ENCODE measurements at places on chromosomes 5 and 9.

GRCh38 chr9:105854783-105855724 lies 160.7 kb downstream of the TMEM38B start:
- no peak for DNase-seq

DNA sequence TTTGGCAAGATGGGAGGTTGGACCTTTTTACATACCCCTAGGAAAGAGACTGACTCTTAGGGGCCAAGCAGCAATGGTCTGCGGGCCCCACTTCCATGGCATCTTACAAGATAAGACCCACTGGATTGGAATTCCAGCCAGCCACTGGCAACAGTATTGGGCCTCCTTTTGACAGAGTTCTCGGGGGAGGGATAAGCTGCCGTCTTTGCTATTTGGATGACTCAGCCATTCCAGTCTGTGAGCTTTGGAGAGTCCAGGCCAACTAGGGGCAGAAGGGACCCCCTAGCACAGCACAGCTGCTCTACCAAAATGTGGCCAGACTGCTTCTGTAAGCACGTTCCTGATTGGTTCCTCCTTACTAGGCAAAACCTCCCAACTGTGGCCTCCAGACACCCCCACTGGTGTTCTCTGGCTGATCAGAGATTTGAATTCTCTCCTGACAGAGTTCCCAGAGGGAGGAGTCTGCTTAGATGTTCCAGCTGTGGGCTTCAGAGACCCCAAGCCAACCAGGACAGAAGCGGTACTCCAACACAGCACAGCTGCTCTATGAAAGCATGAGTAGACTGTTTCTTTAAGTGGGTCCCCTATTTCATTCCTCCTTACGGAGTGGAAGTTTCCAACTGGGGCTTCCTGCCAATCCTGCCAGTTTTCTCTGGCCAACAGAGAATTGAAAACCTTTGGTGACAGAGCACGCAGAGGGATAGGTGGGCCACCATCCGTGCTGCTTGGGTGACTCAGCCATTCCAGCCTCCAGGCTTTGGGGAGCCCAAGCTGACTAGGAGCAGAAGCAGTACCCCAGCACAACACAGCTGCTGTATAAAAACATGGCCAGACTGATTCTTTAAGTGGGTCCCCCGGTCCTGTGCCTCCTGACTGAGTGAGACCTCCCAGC lies 672.1 kb upstream of the RIOK2 start:
- DNase-seq = no peak

GRCh38 chr5:14359069-14360043 lies 216.2 kb downstream of the TRIO start:
- DNase-seq = no peak

- DNase-seq = no peak
These were observed 84.2 kb downstream of the SGCD start for GRCh38 chr5:156411185-156411613.

DNA sequence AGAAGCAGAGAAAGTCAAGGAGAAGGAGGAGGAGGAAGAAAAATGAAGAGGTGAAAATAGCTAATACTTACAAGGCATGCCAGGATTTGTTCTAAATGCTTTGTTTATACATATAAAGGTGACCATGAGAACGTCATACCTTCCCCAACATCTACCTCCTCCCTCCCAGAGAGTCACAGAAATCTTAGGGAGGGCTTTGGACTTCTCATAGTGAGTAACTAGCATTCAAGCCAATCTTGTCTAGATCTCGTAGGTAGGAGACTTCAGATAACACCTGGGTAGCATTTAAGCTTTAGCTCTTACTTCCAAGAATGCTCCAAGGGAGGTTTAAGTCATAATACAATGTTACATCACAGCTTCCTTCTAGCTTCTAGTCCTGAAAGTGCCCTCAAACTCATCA lies 36.5 kb upstream of the GPBP1 start:
- DNase-seq = no peak

DNA sequence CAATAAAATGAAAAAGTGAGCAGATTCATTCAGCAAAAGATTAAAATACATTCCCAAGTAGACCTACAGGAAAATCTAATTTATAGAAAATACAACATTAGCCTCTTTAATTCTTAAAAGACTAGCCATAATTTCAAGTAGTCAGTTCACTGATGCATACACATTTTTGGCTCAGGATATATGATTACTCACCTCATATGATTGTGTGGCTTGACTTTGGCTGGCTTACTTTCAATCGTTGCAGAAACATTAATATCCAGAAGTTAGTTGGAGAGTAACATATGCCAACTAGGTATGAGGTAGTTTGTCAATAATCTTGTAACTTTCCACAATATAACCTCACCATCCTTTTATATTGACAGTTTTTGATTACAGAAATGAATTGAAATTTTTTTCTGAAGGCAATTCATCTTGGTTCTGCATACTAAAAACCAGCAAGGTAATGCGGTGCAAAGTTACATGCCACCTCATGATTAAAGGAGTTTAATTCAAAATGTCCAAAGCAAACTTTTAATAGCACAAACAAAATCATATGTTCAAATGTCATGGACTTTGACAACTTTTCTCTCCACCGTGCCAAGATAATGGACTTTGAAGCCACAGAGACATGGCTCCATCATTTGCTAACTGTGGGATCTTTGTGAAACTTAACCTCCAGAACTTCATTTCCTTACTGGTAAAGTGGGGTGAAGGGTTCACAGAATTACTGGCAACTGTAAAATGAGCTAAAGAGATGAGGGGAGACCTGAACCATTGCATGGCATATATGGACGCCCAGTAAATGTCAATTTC lies 76.6 kb upstream of the PAM start:
- DNase-seq = no peak

DNA sequence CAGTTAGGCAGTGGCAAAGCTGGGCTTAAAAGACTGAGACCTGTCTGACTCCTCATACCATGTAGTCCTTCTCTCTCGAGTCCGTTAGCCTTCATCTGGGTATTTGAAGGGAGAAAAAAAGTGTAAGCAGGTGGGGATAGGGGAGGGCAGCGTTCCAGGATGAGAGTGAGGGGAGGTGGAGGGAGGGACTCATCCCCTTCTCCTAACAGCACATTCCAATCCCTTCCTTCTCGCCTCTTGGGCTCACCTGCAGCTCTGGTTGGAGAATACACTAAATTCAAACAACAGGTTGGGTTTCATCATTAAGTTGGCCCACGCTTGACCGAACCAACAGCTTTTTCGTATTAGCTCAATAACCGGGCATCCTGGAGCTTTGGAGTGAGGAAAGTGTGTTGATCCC lies 3.6 kb downstream of the NEURL1B start:
- DNase-seq = peak; percentile 33

DNA sequence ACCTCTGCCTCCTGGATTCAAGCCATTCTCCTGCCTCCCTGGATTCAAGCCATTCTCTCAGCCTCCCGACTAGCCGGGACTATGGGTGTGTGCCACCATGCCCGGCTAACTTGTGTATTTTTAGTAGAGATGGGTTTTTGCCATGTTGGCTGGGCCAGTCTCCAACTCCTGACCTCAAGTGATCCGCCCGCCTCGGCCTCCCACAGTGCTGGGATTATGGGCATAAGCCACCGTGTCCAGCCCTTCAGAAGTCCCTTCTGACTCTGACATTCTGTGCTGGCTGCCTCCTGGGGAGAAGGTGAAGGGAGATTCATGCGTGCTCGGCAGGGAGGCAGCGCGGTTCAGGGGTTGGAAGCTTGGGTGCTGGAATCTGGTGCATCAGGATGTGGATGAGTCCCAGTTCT lies 28.8 kb downstream of the PRRX2 start:
- peak; percentile 94 for DNase-seq

- no peak for DNase-seq
These were observed 13.8 kb downstream of the FAM78A start for GRCh38 chr9:131262327-131263032.

GRCh38 chr5:148697180-148697808 lies 43.0 kb upstream of the HTR4 start:
- peak; percentile 72 for DNase-seq

DNA sequence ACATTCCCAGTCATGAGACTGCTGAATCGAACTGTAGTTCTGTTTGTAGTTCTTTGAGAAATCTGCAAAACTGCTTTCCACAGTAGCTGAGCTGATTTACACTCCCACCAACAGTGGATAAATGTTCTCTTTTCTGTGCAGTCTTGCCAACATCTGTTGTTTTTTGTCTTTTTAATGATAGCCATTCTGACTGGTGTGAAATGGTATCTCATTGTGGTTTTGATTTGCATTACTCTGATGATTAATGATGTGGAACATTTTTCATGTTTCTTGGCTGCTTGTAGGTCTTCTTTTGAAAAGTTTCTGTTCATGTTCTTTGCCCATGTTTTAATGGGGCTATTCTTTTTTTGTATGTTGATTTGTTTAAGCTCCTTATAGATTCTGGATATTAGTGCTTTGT lies 187.3 kb upstream of the TLE4 start:
- no peak for DNase-seq

GRCh38 chr9:138053321-138053868 lies 175.8 kb downstream of the CACNA1B start:
- DNase-seq = peak; percentile 20

GRCh38 chr5:60835554-60835953 lies 8.5 kb downstream of the ELOVL7 start:
- no peak for DNase-seq

GRCh38 chr5:68261569-68262065 lies 46.1 kb downstream of the PIK3R1 start:
- no peak for DNase-seq

- DNase-seq = no peak
These were observed 198.8 kb downstream of the MAPKAP1 start for GRCh38 chr9:125508249-125508648.

DNA sequence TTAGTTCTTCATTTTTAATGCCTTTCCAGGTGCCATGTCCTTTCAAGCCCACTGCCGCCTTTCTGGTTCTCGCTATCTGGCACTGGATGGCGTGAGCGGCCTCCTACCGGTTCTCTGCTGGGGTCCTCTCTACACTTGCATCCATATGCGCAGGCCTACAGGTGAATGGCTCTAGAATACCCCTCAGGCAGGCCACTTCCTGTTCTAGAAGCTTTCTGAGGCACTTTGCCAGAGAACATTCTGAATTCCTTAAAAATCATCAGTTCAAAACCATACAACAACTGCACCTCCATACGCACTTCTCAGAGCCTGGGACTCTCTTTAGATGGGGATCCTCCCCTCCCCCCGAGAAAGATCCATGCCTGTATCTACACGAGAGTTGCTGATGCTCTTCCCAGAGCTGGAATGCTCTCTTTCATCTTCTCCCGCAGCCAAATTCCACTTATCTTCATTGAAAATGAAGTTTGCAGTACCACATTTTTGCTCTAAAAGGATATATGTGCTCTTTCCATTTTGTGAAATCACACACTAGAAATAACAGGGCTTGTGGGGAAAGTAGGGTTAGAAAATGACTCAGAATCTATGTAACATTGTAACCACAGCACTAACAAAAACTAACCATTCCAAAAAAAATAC lies 1.4 kb upstream of the LHFPL2 start:
- no peak for DNase-seq

- DNase-seq = no peak
These were observed 70.7 kb downstream of the PTCD2 start for GRCh38 chr5:72390836-72391235.

DNA sequence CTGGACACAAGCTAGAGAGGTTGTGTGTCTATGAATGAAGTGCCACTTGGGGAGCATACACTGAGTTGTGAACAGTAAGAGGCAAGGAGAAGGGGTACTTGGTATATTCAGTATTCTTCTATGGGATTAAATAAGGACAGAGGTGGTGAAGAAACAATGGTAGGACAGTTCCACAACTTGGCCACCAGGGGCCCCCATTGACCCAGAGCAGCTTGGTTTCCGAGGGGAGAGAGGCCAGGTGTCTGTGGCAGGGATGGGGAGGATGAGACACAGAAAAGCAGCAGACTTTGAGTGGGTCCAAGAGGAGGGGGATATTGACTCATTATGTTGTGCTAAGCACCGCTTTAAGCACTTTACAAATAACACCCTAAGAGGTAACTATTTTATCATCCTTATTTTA lies 220.6 kb downstream of the MELK start:
- no peak for DNase-seq

- no peak for DNase-seq
These were observed 68.8 kb downstream of the ELL2 start for GRCh38 chr5:95892784-95893354.

GRCh38 chr9:89354471-89354870 lies 36.2 kb downstream of the SECISBP2 start:
- DNase-seq = no peak

GRCh38 chr9:21585756-21586752 lies 103.9 kb upstream of the IFNE start:
- DNase-seq = no peak

DNA sequence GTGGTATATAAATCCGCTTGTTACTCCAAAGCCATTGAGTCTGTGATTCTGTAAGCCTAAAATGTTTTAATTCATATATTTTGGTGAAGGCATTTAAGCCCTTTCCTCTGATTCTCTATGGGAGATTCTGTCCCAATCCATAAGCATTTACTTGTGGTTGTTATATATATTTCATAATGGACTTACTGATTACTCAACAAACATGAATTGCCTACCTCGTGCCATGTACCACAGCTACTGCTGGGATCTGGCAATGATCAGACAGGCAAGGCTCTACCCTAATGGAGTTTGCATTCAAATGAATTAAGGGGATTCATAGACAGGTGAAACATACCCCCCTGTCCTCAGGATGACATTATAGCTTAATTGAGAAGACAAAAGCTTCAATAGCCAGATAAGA lies 54.5 kb downstream of the C9orf152 start:
- no peak for DNase-seq

GRCh38 chr5:483011-483410 lies 40.0 kb downstream of the EXOC3 start:
- no peak for DNase-seq

DNA sequence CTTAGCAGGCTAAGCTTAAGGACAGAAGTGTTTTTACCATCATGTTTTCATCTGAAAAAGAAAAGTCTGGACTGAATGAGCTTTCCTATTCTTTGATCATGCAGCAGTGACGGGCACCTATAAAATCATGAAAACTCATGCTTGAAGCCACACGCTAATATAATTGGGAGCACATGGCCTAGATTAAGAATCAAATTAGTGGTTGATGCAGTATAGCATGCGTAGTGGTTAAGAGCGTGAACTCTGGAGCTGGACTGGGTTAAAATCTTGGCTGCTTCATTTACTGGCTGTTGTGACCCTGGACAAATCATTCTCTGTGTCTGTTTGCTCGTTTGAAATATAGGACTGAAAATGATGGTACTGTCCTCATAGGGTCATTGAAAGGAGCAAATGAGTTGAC lies 49.9 kb upstream of the IL13 start:
- DNase-seq = no peak

DNA sequence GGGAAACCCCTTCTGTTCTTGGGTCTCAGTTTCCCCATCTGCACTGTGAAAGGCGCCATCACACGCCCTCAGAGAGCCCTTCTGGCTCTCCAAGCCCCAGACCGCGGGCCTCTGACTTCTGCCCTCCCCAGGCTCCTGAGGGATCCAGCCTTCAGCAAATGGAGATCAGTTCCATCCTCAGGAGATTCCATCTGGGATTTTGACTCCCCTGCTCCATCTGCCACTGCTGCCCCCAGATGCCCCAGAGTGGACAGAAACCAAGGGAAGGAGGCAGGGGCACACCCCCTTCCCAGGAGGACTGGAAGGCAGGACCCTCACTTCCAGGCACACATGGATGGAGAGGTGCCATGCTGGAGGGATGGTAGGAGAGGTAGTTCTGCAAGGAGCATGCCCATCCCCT lies 18.7 kb upstream of the RPS14 start:
- no peak for DNase-seq
